ENCODE measurements at places on chromosomes 5 and 9.

DNA sequence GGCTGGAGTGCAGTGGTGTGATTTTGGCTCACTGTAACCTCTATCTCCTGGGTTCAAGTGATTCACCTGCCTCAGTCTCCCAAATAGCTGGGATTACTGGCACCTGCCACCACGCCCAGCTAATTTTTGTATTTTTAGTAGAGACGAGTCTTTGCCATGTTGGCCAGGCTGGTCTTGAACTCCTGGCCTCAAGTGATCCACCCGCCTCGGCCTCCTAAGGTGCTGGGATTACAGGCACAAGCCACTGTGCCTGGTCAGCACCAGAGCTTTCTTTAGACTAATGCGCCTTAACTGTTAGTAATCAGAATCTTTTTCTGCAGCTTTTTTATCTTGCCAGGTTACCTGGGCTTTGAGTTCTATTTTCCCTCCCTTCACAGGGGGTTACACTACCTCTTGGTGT lies 18.4 kb downstream of the PTGS1 start:
- DNase-seq: no peak

DNA sequence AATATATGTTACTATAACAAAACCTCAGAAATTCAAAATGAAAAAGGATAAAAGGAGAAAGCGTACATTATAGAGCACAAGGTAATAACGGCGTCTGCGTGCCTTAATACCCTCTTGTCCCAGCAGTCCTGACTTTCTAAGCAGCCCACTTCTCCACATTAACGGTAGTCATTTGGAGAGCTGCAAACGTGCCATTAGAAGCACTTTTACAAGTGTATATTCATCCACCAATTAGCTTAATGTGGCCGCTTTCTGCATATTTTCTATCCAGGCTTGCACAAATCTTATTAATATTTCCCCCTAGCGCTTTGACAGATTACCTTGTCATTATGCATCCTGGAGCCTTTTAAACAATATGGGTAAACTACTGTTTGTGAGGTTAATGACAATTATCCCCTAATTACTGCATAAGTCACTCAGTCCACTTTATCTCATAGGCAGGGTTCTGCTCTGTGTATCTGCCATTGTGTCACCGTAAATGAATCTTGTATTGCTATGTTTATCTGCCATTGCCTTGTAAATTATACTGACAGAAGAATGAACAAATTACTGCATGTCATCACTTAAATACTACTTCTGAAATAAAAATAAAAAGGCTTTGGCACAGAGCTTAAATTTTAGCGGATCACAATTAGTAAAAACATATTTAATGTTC lies 421.3 kb downstream of the BNC2 start:
- DNase-seq: no peak

- no peak for DNase-seq
These were observed 180.9 kb downstream of the MAPKAP1 start for GRCh38 chr9:125525921-125526631.

DNA sequence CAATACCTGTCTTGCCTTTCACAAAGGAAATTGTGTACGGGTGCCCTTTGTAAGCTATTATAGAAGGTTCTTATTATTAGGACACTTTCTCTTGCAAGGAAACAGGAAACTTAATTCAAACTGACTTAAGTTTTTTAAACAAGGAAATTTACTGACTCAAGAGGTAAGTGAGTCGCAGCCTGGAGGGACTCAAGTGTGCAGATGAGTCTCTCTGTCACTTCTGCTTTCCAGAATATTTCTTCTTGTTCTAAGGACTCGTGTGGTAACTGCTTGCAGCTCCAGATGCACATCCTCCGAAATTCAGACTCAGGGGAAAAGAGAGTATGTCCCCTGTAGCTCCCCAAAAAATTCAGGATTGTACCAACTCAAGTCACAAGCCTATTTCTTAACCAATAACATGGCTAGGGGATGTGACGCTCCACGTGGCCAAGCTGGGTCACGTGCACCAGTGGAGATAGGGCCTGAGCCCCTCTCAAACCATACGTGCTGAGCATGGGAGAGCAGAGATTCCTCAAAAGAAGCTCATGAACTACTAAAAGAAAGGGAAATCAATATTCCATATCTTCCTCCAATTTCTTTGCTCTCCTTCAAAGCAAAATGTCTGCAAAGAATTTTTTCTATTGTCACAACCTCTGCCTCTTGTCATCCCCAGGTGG lies 49.2 kb upstream of the ERCC6L2 start:
- DNase-seq: no peak

- DNase-seq: no peak
These were observed 158.1 kb downstream of the LPAR1 start for GRCh38 chr9:110880189-110880588.

Measured in substantia nigra (tissue), 51 donors.